ENCODE measurements at places on chromosomes 2 and 18. TPM values are rescaled to one million over a fixed set of nuclear protein-coding genes. Genes with fewer than 3 reads are reported as not detected.

The POTEF gene
- total RNA-seq: 0.09 TPM

The C2orf15 gene
- 0.18 TPM for total RNA-seq

The CAPN13 gene
- not detected for total RNA-seq

The IL1B gene
- total RNA-seq: not detected

The PID1 gene
- 2.2 TPM for total RNA-seq

The TMEM237 gene
- 26.3 TPM for total RNA-seq

The CHAC2 gene
- total RNA-seq: 5.8 TPM

The MSTN gene
- total RNA-seq: not detected

The FSHR gene
- not detected for total RNA-seq

The PLGLB2 gene
- 1.3 TPM for total RNA-seq

The ZNF385B gene
- not detected for total RNA-seq

The CHRND gene
- total RNA-seq: not detected

The AQP12B gene
- total RNA-seq: not detected

The DLGAP1 gene
- 0.09 TPM for total RNA-seq

The ERBB4 gene
- total RNA-seq: under 0.01 TPM

The CYP27C1 gene
- under 0.01 TPM for total RNA-seq

The KCNG3 gene
- not detected for total RNA-seq

All from endothelial cell of coronary artery (primary cell).